ENCODE measurements at places on chromosomes 4 and X.

DNA sequence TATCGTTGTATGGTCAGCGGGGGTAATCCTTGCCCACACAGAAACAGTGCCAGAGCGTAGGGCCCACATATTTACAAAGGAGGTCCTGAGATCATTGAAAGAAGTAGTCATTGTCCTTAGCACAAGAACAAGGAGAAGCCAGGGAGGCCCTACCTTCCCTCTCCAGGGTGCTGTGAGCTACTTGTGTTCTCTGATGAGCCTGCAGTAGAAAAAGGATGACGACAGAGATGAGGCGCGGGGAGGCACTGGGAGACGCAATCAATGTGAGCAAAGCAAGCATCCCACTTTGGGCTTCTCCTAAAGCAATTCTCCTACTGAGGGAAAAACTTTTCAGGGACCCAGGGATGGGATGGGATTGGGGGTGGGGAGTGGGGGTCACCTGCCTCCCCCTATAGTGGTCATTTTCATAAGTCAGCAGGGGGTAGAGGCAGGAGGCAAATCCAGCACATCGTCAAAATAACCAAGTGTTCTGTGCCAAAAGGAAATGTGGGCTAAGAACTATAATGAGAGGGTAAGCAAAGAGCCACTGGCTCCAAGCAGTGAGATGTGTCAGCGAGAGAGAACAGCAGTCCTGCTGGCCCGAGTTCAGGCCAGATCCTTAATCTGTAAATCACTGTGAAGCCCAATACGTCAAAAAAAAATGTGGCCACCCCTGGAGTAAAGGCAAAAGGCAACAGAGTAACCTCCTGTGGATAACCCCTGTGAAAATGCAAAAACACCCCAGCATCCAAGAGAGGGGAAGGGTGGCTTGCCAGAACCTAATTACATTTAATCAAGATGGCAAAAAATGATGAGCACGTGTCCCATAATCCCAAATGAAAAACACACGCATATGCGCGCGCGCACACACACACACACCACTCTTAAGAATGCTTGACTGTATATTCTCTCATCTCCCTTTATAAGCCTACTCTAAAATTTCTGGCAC is 136.6 kb upstream of the HHIP start:
- DNase-seq, result no peak

DNA sequence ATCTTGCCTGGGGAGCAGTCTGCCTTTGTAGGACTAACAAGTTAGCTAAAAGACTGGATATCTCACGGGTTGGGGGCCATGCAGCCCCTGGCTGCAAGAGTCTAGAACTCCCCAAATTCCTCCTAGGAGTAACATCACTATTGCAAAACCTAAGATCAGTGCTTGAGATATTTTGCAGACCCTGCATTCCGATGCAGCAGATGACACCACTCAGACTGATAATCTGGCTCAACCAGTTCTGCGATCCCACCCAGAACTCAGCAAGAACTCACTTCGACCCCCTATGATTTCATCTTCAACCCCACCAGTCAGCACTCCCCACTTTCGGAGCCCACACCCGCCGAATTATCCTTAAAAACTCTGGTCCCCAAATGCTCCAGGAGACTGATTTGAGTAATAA is 834.0 kb downstream of the C4orf33 start:
- peak; percentile 59 for DNase-seq

DNA sequence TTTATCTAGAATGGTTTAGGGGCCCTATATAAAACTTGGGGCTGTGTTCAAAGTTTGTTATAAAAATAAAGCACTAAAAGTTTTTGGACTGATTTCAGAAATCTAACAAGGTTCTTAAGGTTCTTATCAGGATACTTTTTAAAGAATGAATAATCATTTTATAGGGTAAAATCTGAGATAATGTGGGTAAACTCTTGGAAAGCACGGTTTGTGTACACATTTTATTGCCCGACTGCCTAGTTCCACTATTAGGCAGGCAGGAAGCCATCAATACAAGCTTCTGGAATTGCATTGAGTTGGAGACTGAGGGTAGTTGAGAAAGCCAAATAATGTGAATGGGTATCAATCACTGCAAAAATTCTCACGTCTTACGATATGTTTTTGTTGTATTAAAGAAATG is 331.0 kb upstream of the PITX2 start:
- DNase-seq, result no peak

- no peak for DNase-seq
Measured at GRCh38 chrX:8313844-8314243, 142.8 kb upstream of the VCX2 start.

DNA sequence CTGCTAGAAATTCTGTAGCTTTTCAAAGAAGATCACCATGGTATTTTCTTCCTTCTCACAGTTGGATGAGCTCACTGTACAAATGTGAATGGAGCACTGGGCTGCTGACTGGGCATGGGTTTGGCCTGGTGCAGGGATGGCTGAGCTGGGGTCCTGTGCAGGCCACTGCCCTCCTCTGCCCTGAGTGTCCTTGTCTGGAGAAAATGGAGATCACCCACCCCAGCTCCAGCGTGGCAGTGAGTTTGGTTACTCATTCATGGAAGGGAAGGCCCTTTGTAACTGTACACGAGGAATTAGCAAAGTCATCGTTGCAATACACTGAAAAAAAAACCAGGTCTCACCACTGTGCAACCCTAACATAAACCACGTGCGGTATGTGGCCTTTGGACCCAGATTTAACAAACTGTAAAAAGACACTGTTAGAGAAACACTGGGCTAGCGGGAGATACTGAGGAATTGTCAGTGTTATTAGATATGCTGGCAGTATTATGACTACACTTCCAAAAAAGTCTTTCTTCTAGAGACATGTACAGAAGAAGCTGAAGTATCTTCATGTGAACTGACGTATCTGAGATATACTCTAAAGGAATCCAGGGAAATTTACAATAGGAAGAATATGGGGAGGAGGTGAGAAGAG is 16.1 kb upstream of the TBC1D14 start:
- no peak for DNase-seq

DNA sequence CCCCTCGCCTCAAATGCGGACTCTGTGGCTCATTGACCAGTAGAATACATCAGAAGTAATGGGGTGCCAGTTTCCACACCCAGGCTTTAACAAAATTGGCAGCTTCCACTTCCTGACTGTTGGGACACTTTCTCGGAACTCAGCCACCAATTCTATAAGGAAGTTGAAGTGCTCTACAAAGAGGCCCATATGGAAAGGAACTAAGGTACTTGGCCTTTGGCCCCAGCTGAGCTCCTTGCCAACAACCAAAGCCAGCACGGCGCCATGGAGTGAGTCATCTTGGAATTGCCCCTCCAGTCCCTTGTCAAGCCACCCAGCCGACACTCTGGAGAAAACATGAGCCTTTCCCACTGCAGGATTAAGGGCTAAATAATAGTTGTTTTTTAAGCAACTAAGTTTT is 262.2 kb upstream of the INTU start:
- DNase-seq, result no peak

DNA sequence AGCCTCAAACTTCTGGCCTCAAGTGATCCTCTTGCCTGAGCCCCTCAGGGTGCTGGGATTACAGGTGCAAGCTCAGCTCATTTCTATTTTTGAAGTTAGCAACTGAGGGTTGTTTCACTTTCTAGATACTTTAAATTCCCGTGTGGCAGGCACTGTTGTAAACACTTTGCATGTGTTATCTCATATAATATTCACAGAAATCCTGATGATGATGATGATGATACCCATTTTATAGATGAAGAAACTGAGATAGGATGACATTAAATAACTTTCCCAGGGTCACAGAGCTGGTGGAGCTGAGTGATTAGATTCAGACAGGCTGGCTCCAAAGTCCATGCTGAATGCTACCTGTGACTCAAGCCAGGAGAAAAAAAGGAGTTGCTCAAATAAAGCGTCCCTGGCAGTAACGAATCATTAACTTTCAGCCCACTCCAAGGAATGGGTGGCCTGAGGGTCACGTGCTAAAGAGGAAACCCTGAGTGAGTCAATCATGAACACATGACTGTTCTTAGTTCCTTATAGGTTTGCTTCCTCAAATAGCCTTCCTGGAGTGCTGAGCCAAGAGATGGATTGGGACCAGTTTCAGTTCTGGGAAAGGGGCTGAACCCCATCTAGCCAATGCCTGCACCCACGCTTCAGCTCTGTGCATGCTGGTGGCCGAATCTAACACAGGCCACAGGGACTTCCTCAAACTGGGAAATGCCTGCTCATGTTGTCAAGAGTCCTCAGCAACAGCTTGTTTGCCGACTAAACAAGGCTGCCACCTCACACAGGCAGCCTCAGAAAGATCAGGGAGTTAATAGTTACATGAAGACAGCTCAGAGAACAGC is 52.8 kb downstream of the RBM47 start:
- peak; percentile 93 for DNase-seq

DNA sequence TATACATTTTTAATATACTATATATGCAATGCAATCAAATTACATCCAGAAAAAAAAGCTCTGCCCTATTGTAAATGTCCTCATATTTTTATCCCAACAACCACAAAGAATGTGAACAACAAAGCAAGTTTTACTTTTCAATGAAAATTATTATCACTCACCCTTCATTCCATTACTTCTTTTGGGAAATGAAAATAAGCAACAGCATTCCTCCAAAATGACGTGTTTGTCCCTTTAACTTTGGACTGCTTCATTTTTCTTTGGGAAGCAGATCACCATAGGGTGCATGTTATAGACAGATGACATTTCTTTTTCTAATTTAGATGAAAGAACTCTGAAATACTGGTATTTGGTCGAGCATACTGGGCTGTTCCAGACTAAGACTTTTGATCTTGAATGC is 667.1 kb upstream of the BOD1L1 start:
- no peak for DNase-seq

- no peak for DNase-seq
Measured at GRCh38 chr4:79620617-79621016, 212.6 kb upstream of the GK2 start.

- no peak for DNase-seq
Measured at GRCh38 chr4:157221426-157221894, 932 bp downstream of the GRIA2 start.

- no peak for DNase-seq
Measured at GRCh38 chr4:142404191-142404611, 441.9 kb downstream of the INPP4B start.

DNA sequence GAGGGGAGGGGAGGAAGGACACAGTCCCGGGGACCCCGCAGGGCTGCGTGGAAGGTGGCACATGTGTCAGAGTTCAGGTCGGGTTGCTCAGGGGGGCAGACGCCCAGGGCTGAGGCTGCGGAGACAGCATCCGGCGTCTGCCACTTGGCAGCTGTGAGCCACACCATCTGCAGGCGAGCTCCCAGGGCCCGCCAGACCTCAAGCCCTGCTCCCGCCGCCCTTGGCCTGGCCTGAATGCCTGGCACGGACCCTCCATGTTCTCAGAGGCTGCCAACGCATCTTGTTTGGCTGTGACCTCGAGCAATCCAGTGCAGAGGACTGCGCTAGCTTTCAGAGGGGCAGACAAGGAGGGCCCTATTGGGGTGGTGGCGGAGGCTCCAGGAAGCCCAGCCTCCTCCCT is 5.1 kb downstream of the BGN start:
- DNase-seq, result no peak

DNA sequence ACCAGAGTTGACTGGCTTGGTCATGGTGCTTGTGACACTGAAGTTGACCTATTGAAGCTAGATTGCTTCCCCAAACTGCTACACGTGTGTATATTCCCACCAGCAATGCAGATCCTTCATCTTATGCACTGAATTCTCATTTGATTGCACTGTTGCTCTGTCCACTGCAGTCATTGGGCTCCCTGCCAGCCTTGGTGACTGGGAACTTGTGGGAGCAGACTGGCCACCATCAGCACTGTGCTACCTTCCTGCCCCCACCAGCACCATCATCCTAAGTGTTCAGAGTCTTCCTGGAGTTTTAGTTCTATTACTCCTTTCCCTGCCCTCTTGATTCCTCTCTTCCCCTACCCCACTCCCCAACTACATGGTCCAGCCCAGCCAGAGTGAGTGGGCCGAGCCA is 117.7 kb upstream of the PRPS2 start:
- DNase-seq, result no peak

GRCh38 chrX:70481471-70482270 is 37.0 kb downstream of the DLG3 start:
- DNase-seq, result no peak

GRCh38 chr4:106444557-106444956 is 76.0 kb upstream of the GIMD1 start:
- DNase-seq, result no peak

DNA sequence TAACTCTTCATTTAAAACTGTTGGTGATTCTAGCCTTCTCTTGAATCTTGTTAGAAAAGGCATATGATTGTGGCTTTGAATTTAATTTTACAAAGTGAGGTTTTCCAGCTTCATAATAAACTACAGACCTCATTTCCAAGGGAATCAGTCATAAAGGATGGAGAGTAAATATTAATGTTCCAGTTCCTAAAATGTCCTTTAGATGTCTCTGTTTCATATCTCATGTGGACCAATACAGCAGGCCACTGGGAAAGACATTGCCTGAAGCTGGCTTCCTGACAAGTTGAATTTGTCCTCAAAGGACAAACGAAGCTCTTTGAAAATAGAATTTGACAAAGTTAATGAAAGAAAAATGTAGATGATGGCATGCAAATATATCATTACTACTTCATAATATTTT is 125.4 kb downstream of the ZNF330 start:
- no peak for DNase-seq

DNA sequence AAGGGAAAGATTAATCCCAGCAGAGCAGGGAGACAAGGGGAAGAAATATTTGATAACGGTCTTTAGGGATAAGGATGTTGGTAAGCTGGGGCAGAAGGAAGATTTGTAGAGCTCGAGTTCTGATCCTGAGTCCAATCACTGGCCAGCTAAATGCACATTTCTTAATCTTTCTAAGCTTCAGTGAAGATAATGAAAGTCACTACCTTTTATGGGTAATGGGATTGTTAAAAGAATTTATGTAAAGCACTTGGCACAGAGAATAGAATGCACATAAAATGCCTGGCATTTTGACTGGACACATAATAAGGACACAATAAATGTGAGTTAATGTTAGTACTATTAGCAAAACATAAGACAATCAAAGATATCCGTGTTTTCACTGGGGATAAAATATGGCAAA is 43.3 kb downstream of the NCAPG start:
- no peak for DNase-seq

GRCh38 chr4:92014067-92014466 is 289.7 kb upstream of the GRID2 start:
- DNase-seq, result no peak

DNA sequence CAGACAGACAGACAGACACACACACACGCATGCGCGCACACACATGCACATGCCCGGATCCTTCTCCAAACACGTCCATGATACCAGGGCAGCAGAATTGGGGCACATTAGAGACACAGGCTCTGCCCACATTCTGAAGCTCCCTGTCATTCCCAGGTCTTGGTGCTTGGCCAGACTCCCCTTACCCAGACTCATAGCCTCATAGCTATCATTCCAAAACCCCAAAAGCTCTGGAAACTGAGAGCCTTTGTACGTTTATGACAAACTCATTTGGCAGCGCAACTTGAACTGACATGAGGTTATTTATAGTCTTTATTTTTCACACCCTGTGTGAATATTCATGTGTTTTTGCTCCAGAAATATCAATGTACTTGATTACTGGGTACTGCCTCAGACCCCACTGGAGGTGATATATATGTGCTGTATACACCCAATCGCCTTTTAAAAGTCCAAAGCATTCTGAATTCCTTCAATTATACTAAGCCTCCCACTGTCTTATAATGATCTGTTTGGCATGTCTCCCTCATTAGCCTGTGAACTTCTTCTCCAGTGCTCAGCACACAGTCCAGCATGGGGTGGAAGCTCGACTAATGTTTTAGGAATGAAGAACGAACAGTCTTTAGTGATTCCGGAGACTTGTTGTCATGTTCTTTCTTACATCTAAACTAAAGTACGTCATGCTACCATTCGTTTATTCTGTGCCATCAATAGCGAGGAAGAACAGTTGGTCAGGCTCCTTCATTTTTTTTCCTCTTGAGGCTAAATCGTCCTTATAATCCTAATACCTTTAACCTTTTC is 45.0 kb downstream of the RTL9 start:
- no peak for DNase-seq

- DNase-seq, result no peak
Measured at GRCh38 chrX:133746593-133746992, 238.8 kb downstream of the GPC3 start.

Measured in islet precursor cell (in vitro differentiated cells).